ENCODE measurements at places on chromosomes 12 and 14. TPM values are rescaled to one million over a fixed set of nuclear protein-coding genes. Genes with fewer than 3 reads are reported as not detected.

DNA sequence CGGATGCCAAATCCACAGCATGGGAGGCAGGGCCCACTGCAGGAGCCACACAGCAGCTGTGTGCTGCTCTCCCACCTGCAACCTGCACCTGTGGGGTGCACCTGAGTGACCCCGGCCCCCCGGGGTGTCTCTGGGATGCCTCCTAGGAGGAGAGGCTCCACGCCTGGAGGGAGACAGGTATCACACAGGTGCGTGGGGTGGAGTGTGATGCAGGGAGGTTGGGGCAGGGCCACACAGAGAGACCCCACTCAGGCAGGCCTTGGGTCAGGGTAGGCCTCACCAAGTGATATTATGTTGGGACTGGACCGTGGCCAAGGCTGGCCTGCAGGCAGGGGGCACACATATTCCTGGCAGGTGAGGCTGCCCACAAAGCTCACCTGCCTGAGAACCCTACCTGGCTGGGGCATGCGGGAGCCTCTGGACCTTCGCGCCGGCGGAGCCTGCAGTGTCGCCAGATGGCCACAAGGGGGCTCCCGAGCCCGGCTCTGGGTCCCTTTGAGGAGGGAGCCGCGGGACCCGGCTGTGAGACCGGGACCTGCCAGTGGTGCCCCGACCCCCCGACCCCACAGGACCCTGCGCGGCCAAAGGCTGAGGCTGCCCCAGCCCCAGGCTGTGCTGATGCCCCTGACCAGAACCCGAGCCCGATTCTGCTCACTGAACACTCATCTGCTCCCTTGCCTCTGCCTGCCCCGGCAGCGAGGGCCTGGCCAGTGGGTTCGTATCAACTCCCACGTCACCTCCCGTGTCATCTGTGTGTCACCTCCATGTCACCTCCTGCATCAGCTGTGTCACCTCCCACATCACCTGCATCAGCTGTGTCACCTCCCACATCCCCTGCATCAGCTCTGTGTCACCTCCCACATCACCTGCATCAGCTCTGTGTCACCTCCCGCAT is 11.4 kb downstream of the TMEM121 start:
- H3K27ac ChIP-seq, result no peak overlapping the region
- H3K27me3 ChIP-seq, result peaks cover 12% of the 10 kb centered on the region
- peak; percentile 68 for DNase-seq
- H3K4me1 ChIP-seq, result no peaks in the 10 kb centered on the region
- no peak overlapping the region for H3K4me3 ChIP-seq
- H3K36me3 ChIP-seq, result no peaks in the 10 kb centered on the region

GRCh38 chr12:107581619-107582015 is 104.0 kb upstream of the PWP1 start:
- H3K36me3 ChIP-seq, result no peaks in the 10 kb centered on the region
- no peak for DNase-seq
- H3K4me3 ChIP-seq, result no peak overlapping the region
- H3K27ac ChIP-seq, result no peak overlapping the region

DNA sequence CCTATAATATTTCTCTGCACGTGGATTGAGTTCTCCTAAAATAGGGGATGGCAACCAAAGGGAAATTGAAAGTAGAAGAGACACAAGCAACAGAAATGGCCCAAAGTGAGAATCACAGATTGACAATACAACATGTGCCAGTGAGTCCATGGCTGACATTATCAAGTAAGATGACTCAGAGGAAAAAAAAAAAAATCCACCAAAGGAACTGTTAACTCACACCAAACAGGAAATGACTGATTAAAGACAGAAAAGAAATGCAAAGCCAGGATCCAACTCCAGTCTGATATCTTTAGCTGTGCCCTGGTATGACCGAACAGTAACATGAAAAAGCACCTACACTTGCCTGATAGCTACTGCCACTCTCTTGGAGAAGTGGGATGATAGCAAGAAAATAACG is 485.0 kb downstream of the PRKD1 start:
- no peaks in the 10 kb centered on the region for H3K36me3 ChIP-seq
- no peak overlapping the region for H3K4me3 ChIP-seq
- H3K4me1 ChIP-seq, result no peaks in the 10 kb centered on the region
- H3K27me3 ChIP-seq, result no peaks in the 10 kb centered on the region

- H3K4me1 ChIP-seq, result no peaks in the 10 kb centered on the region
- no peaks in the 10 kb centered on the region for H3K27me3 ChIP-seq
- no peak overlapping the region for H3K27ac ChIP-seq
- no peak for DNase-seq
- no peaks in the 10 kb centered on the region for H3K36me3 ChIP-seq
Observed at GRCh38 chr14:54177641-54178621, 218.9 kb upstream of the CDKN3 start.

- no peak overlapping the region for H3K4me3 ChIP-seq
- H3K4me1 ChIP-seq, result peaks cover 4% of the 10 kb centered on the region
- H3K27ac ChIP-seq, result no peak overlapping the region
- no peaks in the 10 kb centered on the region for H3K36me3 ChIP-seq
Observed at GRCh38 chr12:4556735-4557530, 5.1 kb upstream of the DYRK4 start.

GRCh38 chr14:65813760-65814384 is 401.3 kb downstream of the FUT8 start:
- no peak for DNase-seq
- no peaks in the 10 kb centered on the region for H3K27me3 ChIP-seq
- no peaks in the 10 kb centered on the region for H3K36me3 ChIP-seq
- H3K4me1 ChIP-seq, result no peaks in the 10 kb centered on the region
- H3K4me3 ChIP-seq, result no peak overlapping the region
- H3K27ac ChIP-seq, result no peak overlapping the region

DNA sequence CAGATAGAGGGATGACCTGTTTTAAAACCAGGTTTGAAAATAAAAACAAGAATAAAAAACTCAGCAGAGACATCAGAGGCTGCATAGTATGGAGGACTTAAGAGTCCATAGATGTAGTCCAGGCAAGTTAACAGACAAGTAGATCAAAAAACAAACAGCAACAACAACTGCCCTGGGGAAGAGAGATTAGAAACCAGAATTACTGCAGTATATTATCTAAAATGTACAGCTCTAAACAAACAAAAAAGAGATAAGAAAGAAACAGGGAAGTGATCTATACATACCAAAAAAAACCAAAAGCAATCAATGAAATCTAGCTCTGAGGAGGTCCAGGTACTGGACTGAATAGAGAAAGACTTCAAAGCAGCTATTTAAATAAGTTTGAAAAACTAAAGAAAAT is 48.8 kb downstream of the ACSM4 start:
- no peaks in the 10 kb centered on the region for H3K4me1 ChIP-seq
- H3K4me3 ChIP-seq, result no peak overlapping the region
- no peak overlapping the region for H3K27ac ChIP-seq

- no peak for DNase-seq
- peaks cover 31% of the 10 kb centered on the region for H3K4me1 ChIP-seq
- no peaks in the 10 kb centered on the region for H3K27me3 ChIP-seq
- H3K4me3 ChIP-seq, result no peak overlapping the region
- H3K27ac ChIP-seq, result peak overlapping the region; percentile 27
Observed at GRCh38 chr12:49369411-49370145, 2.3 kb downstream of the SPATS2 start.

Gene DBX2
- under 0.01 TPM for total RNA-seq

Gene FAM222A
- 1.2 TPM for total RNA-seq

Gene NTN4
- total RNA-seq, result 10.3 TPM

Data from sigmoid colon (tissue), 7 donors.